ENCODE measurements at places on chromosomes 16 and 17.

- DNase-seq, result no peak
These were observed 8.5 kb downstream of the C17orf100 start for GRCh38 chr17:6660101-6660500.

DNA sequence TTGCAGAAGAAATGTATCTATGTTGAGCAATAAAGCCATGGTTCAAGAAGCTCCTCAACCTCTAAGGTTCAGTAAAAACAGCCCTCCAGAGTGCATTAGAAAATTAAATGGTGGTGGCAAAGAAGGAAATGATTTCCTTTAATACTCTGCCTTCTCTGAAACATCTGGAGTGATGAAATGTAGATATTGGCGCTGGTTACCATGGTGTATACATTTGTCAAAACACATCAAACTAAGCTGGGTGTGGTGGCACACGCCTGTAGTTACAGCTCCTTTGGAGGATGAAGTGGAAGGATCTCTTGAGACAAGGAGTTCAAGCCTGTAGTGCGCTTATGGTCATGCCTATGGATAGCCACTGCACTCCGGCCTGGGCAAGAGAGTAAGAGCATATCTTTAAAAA lies 6.0 kb downstream of the CAPNS2 start:
- DNase-seq, result no peak

GRCh38 chr16:83592778-83593177 lies 215.0 kb upstream of the HSBP1 start:
- DNase-seq, result no peak

- no peak for DNase-seq
These were observed 75.7 kb downstream of the SPAG9 start for GRCh38 chr17:51044976-51045375.

GRCh38 chr16:52408191-52408845 lies 138.6 kb downstream of the TOX3 start:
- no peak for DNase-seq

GRCh38 chr17:32588982-32589381 lies 102.2 kb downstream of the CDK5R1 start:
- no peak for DNase-seq

- DNase-seq, result no peak
These were observed 156.4 kb downstream of the CMIP start for GRCh38 chr16:81601008-81601428.

DNA sequence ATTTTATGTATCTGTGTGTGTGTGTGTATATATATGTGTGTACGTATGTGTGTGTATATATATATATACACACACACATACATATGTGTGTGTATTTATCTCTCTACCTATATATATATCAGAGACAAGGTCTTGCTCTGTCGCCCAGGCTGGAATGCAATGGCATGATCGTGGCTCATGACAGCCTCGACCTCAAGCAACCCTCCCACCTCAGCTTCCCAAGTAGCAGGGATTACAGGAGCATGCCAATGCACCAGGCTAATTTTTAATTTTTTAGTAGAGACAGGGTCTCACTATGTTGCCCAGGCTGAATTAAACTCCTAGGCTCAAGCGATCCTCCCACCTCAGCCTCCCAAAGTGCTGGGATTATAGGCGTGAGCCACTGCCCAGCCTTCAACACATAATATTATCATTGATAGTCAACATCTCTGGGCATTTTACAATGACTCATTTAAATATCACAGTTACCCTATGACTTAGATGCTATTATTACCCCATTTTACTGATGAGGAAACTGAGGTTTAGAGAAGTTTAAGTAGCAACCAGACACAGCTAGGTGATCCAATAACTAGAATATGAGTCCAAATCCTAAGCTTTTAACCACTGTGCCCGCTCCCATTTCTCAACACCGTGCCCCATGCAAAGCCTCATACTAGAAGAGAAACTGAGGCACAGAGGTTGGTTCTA lies 24.3 kb downstream of the G6PC3 start:
- DNase-seq, result no peak

DNA sequence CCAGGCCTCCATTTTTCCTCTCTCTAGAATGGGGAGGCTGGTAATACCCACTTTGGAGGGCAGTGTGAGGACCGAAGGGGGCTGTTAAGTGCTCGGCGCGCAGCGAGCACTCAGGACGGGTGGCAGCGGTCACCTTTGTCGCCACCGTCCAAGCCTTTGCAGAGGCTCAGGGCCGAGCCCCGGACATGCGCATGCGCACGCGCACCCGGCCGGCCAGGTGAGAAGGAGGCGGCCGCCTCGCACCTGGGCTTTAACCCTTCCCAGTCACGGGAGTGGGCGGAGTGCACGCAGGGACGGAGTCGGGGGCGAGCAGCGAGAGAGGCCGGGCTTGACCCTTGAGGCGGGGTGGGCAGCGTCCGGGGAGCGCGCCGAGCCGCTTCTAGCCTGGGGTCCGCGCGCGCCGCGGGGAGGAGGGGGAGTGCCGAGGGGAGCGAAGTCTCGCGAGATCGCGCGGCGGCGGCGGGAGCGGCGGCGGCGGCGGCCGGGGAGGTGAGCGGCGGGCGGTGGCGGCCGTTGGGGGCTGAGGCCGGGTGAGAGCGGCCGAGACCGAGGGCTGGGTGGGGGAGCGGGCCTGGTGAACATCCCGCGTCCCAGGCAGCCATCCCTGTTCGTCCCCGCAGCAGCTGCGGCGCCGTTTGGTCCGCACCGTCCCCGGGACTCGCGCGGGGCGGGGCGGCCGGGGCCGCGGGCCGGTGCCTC lies at the start of gene MRTFB:
TSS of gene MRTFB (plus strand) at position 443 of the 699 bp plus-strand sequence. CDS start 69,288 bp downstream, outside the sequence.
- peak; percentile 86 for DNase-seq

Data from stimulated activated CD8-positive, alpha-beta memory T cell treated with anti-CD3 and anti-CD28 coated beads, Interleukin-4, amount 100 ng/mL, for 48 hours (primary cell).